ENCODE measurements at places on chromosomes 1 and 21.
A peak's percentile ranks its signal among the peaks of the same experiment; 100 is the strongest.

GRCh38 chr1:89946532-89946931 lies 48.4 kb upstream of the ZNF326 start:
- DNase-seq = no peak

DNA sequence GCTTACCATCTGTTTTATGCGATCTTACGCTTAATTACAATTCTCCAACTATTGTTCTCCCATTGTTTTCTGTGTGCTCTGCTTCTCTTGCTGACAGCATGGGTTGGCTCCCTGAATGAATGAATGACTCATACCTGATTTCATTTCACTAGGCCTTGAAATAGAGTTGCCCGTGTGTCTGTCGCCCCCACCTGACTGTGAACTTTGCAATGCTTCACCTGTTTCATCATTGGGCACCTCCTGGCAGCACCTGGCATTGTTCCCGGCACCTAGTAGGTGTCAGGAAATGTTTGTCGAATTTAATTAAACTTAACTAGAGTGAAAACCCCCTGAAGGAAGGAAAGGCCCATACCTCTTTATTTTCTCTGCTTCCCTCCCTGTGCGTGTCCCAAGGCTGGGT lies 120.5 kb upstream of the KLHDC7A start:
- DNase-seq = no peak

DNA sequence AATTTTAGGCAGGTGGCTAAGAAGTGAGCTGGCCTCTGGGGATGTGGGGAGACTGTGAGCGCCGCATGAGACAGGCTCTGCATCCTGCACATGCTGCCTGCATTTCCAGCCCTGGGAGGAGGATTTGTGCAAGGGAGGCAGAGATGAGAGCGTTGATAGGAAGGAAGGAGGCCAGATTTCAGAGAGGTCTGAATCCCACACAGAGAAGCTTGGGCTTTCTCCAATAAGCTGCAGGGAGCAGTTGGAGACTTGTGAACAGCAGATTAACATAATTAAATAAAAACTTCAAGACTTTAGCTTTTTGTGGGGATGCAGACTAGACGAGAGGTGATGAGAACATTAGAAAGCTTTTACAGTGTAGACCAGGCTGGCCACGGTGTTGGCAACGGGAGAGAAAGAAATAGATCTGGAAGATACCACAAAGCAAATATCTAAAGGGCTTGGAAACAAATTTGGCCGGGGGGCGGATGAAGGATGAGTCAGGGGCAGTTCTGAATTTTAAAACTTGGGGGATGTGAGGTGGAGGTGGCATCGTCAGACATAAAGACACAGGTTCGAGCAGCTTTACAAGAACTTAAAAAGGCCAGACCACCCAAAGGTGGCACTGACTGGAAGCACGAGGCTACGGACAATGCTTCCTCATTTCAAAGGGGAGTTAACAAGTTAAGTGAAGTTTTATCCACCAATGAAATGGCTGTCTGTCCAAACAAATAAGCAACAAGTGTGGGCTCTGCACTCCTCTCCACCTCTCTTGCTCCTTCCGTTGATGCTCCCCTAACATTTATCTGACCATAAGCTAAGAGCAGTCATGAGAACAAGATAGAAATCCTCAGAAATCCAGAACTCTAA lies 57.0 kb downstream of the HIVEP3 start:
- no peak for DNase-seq

DNA sequence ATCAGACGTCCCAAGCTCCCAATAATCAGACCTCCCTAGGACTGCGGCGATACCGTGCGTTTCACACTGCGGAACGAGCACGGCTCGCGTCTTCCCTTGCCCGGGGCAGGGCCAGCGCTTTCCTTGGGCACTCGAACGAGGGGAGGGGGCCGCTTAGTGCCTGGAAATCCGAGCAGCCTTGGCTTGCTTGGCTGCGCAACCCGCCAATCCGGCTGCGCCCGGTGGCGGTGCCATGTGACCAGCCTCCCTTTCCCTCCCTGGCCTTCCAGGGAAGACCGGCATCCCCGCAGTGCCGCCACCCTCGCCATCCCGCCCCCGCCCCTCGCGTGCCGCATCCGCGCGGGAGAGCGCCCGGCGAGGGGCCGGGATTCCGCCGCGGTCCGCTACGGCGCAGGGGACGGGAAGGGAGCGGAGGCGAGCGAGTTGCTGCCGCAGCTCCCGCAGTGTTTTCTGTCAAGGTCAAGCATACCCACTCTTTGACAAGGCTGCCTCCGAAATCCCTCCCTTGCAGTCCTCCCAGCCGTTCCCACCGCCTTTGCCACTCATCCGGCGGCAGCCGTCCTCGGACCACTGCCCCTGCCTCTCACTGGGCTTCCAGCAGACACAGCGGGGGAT lies 8.3 kb upstream of the RNF19B start:
- peak; percentile 15 for DNase-seq

GRCh38 chr1:110727246-110727645 lies 52.5 kb upstream of the KCNA3 start:
- no peak for DNase-seq

- DNase-seq = no peak
Measured at GRCh38 chr1:44240802-44241671, 27.8 kb downstream of the DMAP1 start.

- no peak for DNase-seq
Measured at GRCh38 chr1:33228935-33229487, 27.3 kb upstream of the ZNF362 start.

DNA sequence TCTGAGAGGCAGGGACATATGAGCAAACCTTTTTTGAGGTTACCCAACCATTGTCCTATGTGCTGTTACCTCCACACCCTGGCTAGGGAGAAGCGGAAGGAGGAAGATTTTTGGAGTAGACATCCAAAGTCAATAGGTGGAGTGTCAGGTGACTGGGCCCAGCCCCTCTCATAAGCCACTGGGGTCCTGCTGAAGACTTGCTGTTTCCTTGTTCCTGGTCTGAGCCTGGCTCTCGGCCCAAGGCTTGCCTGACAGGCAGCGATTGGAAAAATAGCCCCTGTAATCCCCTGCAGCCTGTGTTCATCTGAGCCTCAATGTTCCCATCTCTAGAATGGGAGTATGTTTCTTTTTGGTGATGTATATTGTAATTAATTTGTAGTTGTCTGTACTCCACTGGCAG lies 6.9 kb upstream of the PIGR start:
- no peak for DNase-seq

DNA sequence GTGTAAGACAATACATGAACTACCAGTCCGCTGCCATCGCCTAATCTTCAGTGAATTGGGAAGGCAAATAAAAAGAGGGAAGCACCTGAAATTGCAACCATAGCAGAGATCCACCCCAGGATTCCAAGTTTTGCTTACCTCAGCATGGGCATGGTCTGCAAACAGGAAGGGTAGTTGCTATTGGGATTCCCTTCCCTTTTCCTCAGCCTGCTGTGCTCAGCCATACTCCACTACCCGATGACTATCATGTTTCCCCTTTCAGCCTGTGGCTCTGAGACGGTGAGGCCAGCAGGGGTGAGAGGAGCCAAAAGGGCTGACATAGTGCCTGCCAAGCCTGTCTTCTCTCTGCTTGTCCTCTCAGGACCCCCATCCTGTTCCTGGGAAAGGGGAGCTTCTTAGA lies 64.2 kb downstream of the GPR137B start:
- DNase-seq = no peak

- no peak for DNase-seq
Measured at GRCh38 chr1:69272684-69273083, 295.0 kb upstream of the LRRC7 start.

- DNase-seq = peak; percentile 88
Measured at GRCh38 chr21:26170471-26171257, at the start of gene APP. Gene APP, minus strand, starts transcription at chr21:26170770. Its CDS starts 150 bp downstream, at chr21:26170620.

DNA sequence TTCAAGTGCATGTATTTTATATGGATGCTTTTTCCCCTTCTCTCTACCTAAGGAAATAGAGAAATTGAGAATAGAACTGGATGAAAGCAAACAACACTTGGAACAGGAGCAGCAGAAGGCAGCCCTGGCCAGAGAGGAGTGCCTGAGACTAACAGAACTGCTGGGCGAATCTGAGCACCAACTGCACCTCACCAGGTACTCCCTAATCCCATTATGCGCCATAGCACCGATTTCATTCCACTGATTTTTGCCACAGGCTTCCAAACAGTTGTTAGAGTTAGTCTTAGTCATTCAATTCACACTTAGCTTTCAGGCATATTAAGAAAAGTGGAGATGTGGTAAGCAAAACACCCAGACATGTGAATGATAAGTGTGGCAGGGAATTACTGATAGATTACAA lies 122.8 kb downstream of the SDCCAG8 start:
- no peak for DNase-seq

GRCh38 chr1:21952786-21953520 lies 15.8 kb upstream of the HSPG2 start:
- no peak for DNase-seq

GRCh38 chr1:55868026-55868425 lies 652.9 kb upstream of the USP24 start:
- no peak for DNase-seq

DNA sequence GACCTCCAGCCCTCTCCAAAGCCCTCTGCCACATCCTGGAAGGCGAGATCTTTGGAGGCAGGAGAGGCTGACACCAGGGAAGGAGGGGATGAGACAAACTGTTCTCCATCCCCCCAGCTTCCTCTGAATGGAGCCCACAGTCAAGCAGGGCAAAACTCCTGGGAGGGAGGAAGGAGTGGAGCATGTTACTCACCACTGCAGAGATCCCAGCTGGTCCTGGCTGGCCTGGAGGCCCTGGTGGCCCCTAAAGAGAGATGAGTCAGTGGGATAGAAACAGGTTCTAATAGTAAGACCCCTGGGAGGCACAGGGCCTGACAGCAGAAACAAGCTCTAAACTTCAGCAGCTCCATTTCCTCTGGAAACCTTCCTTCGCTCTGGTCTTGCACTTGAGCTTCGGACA lies 14.0 kb upstream of the PEF1 start:
- DNase-seq = no peak

- no peak for DNase-seq
Measured at GRCh38 chr1:217437376-217437775, 193.5 kb downstream of the GPATCH2 start.

DNA sequence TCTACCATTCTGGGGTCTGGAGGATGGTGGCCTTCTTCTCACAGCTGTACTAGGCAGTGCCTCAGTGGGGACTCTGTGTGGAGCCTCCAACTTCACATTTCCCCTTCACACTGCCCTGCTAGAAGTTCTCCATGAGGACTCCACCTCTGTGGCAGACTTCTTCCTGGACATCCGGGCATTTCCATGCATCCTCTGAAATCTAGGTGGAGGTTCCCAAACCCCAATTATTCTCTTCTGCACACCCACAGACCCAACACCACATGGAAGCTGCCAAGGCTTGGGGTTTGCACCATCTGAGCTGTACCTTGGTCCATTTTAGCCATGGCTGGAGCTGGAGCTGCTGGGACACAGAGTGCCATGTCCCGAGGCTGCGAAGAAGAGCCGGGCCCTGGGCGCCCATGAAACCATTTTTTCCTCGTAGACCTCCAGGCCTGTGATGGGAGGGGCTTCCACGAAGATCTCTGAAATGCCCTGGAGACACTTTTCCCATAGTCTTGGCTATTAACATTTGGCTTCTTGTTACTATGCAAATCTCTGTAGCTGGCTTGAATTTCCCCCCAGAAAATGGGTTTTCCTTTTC lies 170.5 kb downstream of the FOXD2 start:
- DNase-seq = no peak

DNA sequence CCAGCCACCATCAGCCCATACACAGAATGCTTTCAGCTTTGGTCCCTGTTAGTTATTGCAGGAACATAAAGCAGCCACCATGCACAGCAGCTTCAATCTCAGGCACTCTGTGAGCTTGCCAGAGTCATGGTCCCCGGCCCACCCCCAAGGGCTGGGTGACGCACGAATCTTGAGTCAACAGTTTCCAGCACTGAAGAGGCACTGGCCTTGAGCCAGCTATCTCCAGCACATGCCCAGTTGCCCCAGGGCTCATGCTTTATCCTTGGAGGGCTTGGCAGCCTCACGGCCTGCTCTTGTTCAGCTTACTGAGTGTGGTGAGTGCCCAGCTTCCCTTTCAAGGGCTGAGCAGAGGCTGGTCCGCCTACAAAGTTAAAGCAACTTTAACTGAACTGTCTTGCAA lies 200.7 kb upstream of the RAB4A start:
- no peak for DNase-seq

DNA sequence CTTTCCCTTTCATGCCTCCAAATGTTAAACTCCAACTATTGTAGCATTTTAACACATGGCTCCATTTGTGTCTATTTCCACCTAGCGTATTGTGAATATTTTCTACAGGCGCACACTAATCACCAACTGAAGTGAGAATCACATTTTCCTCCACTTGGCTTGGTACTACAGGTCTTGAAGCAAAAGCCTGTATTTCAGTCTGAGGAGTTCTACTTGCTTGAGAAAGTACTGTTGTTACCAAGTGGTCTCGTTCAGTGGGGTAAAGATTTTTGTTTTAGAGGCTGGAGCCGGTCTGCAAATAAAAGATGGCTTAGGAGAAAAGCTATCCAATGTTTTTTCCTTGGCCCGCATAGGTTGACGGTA lies 550 bp upstream of the PTBP2 start:
- no peak for DNase-seq

DNA sequence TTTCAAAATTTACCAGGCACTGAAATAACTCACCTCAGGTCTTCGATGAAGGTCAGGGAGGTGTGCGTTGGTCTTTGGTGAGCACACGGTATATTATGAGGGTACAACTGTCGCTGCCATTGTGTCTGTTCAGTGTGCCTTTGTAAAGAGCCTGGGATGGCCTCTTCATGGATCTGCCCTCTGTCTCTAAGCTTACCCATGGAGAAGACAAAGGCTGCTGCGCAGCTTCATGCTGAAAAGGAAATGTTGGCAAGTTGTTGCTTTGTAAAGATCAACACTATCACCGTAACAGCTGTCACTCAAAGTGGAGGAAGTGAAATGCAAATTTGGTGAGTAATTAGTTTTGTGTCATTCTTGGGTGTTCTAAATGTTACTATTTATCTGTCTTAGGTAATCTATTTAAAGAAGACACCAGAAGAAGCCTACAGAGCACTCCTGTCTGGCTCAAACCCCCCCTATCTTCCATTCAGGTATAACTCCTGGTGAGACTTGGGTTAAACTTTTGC lies 71.6 kb downstream of the CDC14A start:
- DNase-seq = peak; percentile 55

- no peak for DNase-seq
Measured at GRCh38 chr1:73948055-73948454, 249.9 kb downstream of the LRRIQ3 start.

- no peak for DNase-seq
Measured at GRCh38 chr21:16608209-16608830, 878.5 kb downstream of the USP25 start.

- peak; percentile 56 for DNase-seq
Measured at GRCh38 chr1:85109475-85109874, 61.2 kb upstream of the MCOLN3 start.

GRCh38 chr1:29650041-29650400 lies 413.7 kb downstream of the PTPRU start:
- DNase-seq = no peak

All from CD4-positive, alpha-beta T cell treated with Interleukin-6 for 4 hours (primary cell).